DMS79 (cell line): ENCODE measurements at places on chromosomes 2 and 18.

DNA sequence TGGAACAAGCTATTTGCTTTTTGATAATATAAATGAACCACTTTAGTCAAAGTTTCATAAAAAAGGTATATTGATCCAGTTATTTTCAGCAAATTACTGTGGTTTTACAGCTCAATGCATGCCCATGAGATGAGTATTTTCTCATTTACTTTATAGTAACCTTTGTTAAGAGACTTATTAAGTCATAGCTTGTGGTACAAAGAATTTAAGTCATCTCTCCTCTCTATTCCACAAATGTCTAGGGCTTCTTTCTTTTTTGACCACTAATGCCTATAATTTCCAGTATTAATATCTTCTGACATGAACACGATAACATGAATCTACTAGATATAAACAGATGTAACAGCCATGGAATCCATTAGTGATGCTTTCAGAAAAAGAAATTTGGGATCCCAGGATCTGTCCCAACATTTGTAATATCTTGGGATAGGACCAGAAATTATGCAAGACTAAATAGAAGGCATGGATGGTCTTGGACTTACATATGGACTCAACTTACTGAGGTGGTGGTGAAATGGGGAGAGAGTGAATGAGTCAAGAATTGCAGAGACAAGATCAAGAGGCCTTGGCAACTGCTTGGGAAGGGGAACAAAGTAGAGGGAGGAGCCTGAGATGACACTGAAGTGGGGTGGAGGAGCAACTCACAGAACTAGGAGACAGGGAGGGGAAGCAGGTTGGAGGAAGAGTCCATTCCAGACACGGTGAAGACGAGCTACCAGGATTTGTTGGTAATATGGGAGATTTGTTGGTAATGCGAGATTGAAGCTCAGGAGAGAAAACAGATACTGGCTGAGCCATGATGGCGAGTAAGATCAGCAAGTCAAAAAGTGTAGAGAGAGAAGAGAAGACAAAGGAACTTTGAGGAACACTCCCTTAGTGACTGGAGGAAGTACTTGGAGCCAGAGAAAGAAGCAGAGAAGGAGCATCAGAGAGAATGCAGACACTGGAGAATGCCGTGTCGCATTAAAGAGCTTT lies 42.4 kb upstream of the KDM3A start:
- DNase-seq, result no peak

DNA sequence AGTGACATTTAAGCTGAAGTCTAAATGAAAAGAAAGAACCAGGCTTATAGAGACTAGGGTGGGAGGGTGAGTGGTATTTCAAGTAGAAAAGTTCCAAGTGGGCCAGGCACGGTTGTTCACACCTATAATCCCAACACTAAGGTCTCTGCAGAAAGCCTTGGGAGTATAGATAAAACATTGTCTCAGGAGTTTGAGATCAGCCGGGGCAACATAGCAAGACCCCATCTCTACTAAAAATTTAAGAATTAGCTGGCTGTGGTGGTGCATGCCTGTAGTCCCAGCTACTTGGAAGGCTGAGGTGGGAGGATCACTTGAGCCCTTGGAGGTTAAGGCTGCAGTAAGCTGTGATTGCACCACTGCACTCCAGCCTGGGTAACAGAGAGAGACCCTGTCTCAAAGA lies 143.4 kb upstream of the PKDCC start:
- DNase-seq, result no peak

DNA sequence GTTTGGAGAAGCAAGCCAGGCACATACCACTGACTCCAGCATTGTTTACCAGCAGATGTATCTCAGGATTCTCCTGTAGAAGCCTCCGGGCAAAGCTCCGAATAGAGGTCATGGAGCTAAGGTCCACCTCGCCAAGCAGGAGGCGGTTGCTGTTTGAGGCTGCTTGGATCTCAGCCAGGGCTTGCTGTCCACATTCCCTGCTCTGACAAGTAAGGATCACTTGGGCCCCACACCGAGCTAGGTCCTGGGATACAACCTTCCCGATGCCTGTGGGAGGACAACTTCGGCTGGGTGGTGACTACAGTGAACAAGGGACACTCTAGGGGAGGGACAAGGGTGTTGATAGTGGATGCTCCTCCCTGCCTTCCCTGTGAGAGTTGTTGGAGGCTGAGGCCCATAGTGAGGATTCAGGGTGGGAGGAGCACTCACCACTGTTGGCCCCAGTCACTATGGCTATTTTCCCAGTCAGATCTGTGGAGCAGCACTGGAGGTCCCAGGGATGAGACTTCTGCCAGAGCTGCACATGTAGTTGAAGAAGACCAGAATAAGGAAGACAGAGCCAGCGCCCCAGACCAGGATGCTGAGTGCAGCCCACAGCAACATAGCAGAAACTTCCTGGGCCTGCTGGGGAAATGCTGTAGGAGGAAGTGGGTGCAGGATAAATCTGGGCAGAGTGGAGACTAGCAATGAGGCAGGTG lies 8.3 kb downstream of the C2orf81 start:
- no peak for DNase-seq

DNA sequence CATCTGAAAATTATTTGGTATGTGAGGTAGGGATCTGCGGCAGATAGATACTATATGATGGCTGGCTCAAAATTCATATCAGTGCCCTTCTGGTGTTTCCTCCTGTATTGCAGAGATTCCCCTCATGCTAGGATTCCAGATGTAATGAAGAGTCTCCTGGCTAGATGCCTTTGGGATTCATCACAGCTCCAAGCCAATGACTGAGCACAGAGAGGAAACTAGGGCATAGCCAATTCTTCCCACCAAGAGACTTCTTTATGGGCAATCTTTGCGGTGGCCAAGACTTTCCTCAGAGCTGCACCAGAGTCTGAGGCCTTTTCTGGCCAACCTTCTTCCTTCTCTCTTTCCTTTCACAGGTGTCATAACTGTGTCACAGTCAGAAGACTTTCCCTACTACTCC lies 25.5 kb upstream of the CIB4 start:
- no peak for DNase-seq

DNA sequence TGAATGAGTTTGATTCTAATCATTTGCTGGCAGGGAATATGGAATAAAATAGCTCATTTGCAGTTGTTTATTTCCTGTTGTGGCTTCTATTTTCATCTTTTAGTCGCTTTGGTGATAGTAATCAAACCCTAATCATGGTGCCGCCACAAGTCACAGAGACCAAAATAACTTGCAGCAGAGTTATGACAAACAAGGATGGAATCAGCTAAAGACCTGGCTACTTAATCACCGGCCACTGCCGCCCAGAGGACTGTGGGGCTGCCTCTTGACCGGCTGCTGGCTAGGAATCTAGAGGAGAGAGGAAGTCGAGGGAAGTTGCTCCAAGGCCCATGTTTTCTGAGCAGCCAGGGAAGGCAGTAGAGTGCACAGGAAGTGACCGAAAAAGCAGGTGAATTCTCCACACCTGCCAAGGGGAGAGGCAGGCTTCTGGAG lies 5.1 kb upstream of the SMAD7 start:
- DNase-seq, result no peak

DNA sequence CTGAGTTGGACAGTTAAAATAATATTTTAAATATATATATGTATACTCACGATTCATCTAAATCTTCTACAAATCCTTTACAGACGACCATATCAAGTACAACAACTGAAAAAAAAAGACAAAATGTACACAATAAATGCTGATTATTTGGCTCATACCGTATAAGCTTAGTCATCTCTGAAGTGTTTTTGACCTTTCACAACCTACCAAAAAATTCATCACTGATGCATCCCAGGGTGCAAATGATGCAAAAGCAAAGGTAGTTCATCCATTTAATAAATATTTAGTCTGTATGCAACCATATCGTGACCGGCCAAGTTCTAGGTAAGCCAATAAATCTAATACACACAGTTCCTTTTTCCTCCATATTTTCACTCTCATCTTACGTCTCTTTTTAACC lies 1.1 kb downstream of the TMX3 start:
- DNase-seq, result no peak

- no peak for DNase-seq
Observed at GRCh38 chr2:16249246-16250055, 309.1 kb downstream of the MYCN start.

DNA sequence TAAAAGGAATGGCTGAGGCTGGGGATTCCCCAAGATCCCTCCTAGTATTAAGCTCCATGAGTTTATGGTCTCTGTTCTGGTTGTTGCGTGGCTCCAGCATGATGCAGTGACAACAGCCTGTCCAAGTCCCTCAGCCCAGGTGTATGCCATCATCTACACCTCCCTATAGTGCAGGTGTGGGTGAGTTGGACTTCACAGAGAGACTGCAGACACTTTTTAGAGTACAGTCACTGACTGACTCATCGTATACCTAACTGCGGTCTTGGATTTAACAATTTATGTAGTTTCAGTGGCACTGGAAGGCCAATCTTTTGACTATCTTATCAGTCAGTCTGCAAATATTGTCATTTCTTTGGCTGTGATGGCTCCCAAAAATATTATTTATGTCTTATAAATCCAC lies 415.0 kb downstream of the TMX3 start:
- no peak for DNase-seq

DNA sequence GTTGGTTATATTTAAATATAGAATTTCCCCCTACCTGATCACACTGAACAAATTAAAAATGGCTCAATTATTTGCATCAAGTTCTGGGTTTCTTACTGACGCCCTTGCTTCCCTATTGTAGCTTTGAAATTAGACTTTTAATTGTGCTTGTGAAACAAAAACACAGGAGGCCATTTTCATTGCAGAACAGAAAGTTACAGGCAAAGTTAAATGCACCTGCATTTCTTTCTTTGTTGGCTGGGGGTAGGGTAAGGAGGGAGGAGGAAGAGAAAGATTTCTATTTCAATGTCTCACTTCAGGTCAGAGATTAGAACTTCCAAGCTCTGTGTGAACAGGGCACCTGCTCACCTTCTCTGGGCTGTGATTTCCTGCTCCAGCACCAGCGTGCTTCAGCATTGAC lies 199.6 kb downstream of the BCL11A start:
- DNase-seq, result no peak
